ENCODE measurements at places on chromosomes 7 and 10.

DNA sequence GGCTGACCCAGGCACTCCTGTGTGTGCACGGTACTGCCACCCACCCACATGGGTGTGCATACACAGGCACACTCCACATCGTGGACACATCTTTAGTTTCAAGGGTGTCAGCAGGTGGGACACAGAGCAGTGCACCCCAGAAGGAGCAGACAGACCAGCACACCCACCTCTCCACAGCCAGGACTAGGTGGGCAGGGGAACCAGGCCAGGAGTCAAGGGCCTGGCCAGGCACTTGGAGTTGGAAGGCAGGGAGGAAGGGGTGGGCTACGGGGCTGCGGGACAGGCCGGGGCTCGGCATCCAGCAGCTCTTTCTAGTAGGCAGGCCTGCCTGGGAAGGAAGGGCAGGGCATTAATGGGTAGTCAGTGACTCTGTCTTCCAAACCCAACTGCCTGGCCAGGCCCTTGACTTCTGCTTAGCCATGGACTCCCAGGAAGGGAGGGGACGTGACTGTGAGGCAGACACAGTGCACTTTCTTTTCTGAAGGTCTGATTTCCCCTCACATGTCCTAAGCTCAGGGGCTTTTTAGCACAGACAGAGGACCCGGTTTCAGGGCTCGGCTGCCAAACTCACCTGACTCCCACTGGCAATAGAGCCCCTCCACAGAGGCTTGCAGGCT, 14.6 kb downstream of the RASGEF1A start:
- no peak for DNase-seq

DNA sequence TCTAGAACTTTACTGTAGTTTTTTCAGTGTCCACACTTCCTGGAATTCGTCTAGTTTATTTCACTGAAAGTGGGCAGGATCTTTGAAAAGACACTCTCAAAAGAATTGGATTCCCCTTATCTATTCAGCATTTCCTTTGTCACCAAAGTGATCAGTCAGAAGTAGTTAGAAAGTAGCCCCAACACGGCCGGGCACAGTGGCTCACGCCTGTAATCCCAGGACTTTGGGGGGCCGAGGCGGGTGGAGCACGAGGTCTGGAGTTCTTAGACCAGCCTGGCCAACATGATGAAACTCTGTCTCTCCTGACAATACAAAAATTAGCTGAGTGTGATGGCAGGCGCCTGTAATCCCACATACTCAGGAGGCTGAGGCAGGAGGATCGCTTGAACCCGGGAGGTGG, 69.0 kb upstream of the KMT2C start:
- DNase-seq = no peak

GRCh38 chr7:151705636-151706276, 171.2 kb downstream of the PRKAG2 start:
- DNase-seq = no peak

DNA sequence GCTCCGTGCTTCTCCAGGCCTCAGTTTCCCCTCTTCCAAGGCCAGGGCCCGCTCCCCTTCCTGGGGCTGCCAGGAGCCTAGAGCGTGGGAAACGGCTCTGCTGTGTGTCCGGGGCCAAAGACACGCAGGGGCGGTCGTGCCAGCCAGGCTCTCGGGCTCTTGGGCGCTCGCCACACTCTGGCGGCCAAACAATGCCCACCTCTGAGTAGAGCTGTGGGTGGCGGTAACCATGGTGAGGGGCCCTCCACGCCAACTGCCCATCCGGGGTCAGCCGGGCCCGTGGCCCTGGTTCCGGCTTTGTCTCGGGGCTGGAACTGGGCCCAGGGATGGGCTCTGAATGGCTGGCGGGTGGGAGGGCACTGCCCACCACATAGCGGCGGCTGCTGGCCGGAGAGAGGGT, 16.0 kb downstream of the GRIFIN start:
- DNase-seq = no peak

- DNase-seq = no peak
These were observed 37.6 kb upstream of the FOXL3 start for GRCh38 chr7:252216-252965.

GRCh38 chr10:11424456-11425295, 186.8 kb downstream of the USP6NL start:
- DNase-seq = no peak

GRCh38 chr10:120019568-120019967, 127.0 kb downstream of the SEC23IP start:
- no peak for DNase-seq

DNA sequence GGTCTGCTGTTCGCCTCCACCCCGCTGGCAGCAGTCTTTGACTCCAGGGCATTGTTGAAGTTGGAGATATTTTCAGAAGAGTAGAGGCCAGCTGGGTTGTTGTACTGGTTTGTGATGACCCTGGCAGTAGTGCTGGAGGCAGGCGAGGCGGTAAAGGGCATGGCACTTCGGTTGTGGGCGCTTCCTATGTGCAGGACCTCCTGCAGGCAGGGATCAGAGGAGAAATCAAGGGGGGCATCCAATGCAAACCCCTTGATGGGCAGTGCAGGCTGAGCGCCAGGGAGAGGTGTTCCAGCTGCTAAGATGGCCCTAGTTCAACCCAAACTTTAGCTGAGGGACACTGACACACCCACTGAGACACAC, 27.0 kb downstream of the PDLIM1 start:
- DNase-seq = no peak

DNA sequence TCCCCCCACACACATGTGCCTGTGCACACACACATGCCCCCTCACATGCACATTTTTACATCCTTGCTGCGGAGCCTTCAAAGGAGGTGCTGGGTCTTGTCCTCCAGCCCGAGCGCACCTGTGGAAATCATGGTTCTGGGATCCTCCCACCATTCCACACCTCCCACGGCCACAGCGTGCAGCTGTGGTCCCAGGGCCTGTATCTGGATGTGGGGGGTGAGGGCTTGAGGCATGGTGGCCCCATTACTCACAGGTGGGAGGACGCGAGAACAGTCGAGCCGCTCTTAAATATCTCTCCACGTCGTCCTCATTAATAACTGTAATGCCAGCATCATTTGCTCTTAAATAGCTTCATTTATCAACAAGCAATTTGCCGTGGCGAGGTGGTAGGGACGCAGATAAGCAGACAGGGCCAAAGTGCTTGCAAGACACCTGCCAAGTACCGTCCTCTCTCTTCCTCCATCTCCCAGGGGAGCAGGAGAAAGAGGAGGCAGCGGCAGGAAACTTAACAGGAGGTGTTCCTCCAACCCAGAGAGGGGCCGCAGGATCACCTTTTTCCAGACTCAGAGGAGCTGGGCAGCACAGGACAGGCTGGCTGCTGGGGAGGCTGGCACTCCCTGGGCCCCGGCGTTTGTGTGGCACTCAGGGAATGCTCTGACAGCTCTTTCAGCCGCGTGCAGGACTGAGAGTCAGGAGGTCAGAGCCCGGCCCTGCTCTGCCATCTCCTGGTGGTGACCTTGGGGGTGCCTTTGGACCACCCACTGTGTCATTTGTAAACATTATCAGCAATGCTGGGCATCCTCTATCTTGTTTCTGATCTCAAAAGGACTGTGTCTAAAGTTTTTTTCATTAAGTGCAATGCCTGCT, 87.4 kb downstream of the CDH23 start:
- DNase-seq = no peak

- no peak for DNase-seq
These were observed 91.7 kb downstream of the SLC39A12 start for GRCh38 chr10:18043148-18044006.

DNA sequence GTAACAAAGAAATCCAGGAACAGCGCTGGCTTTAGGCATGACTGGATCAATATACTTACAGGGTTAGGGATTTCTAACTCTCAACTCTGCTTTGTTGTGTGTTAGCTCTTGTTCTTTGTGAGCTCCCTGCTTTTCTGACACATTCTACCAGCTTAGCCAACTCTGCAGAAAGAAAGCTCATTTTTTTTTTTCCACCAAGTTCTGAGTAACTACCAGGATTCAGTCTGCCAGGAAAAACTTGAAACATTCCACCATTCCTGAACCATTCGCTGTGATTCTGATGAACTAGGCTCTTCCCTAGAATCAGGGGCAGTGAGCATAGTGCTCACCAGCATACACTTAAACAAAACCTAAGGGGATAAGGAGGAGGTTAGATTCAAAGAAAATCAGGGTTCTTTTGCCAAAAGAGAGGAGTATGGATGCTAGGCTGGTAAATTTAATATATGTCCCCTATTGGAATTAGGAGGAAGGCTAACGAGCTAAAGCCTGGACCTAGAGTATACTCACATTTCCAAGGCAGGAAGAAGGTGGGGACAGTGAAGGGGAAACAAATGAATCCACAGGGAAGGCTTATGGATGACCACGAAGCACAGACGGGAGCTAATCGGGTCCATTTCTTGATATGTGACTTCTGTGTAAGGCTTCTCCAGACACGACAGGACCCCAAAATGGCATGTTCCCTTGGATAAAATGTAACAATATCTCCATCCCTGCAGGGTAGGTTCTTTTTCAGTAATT, 183.4 kb downstream of the PRKG1 start:
- DNase-seq = no peak

- no peak for DNase-seq
These were observed 428.2 kb upstream of the POT1 start for GRCh38 chr7:125357676-125358455.

GRCh38 chr7:74622228-74622749, 35.2 kb upstream of the GTF2I start:
- no peak for DNase-seq

- no peak for DNase-seq
These were observed 84.9 kb upstream of the SEC61G start for GRCh38 chr7:54843841-54844355.

GRCh38 chr10:99560277-99561126, 27.8 kb downstream of the NKX2-3 start:
- DNase-seq = no peak

GRCh38 chr10:42868530-42868929, 85.9 kb downstream of the BMS1 start:
- DNase-seq = no peak

- no peak for DNase-seq
These were observed 141.9 kb downstream of the ELFN1 start for GRCh38 chr7:1811850-1812508.

GRCh38 chr10:4219901-4220300, 434.9 kb upstream of the KLF6 start:
- DNase-seq = no peak

GRCh38 chr10:110613996-110614495, 30.1 kb upstream of the RBM20 start:
- DNase-seq = no peak

- DNase-seq = no peak
These were observed 40.6 kb downstream of the ZNF438 start for GRCh38 chr10:30990971-30991646.

DNA sequence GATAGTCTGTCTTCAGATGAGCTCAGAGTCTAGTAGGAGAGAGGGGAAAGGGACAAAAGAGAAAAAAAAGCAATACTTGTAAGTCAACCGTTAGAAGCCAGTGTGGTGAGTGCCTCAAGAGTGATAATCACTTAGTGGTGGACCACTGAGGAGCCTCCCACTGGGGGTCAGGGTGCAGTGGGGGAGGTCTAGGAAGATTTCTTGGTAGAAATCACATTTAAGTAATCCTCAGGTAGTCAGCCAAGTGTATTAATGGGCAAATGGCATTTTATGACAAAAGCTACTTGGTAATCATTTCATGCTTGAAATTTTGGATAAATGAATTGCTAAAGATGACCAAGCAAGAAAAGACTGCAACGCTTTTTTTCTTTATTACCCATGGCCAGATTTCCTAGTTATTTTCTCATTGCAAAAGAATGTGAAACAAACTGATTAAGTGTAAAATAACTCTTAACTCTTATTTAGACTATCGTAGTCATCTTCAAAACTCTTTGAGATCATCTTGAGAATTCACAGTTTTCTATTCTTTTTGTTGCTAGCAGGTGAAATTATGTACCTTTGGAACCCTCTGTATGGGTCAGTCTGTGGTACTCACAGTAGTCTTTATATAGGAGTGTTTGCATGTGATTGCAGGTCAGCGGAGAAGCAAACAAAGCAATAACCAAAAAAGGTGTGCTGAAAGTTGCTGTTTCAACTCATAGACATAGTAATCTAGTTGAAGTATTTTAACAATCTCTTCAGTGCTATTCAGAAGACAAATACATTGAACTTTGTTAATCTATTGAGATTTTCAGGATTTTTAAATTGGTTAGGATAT, 63.9 kb downstream of the PPP1R9A start:
- DNase-seq = no peak

GRCh38 chr7:57404343-57404966, 45.5 kb upstream of the ZNF716 start:
- no peak for DNase-seq

GRCh38 chr10:34613491-34613890, 201.6 kb downstream of the PARD3 start:
- no peak for DNase-seq

GRCh38 chr7:157395206-157395605, 58.4 kb downstream of the DNAJB6 start:
- DNase-seq = no peak

DNA sequence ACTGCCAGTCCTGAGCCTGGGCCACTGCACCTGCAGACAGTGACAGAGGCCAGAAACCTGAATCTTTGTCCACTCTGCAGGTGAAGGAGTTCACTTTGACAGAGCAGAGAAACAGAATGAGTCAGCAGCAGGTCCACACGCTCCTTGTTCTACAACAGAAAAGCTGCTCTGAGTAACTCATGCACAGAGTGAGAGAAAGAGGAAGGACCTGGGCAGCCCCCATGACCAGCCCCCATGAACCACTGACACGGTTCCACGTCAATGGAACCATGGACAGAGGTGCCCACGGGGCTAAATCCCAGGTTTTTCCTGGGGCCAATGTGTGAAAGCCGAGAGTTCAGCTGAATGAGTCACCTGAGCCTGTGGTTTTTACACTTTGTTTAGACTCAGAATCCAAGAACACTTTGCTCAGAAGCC, 40.8 kb upstream of the CTBP2 start:
- no peak for DNase-seq

DNA sequence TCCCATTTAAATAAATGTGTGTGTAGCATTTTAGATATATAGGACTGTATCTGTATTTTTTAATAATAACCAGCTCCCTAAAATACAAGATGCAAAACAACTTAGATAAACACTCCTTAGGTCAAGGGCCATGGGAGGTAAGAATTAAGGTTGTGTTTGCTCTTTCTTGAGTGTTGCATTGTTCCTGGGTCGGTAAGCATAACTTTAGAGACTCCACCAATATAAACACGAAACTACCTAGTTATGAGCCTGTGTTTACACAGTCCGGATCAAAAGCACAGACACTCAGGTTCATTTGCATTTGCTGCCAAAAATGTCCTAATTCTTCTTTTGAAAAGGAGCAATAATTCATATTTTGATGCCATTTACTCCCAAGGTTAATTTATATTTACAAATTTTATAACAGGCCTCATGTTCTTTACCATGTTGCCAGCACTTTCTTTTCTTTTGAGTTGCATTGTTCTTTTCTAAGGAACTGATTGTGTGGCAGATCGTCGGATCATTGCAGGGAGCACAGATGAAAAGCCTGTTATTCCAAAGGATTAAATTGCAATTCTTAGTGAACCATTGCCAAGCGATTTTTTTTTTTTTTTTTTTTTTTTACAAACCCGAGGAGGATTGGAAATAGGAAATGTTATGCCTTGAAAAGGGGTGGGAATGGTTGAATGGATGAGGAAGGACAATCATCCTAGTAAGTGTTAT, 45.8 kb upstream of the GLCCI1 start:
- no peak for DNase-seq

Measured in NCI-H2107 (cell line).